Osteoblast (primary cell): ENCODE measurements at places on chromosomes 12 and 14. TPM values are rescaled to one million over a fixed set of nuclear protein-coding genes. Genes with fewer than 3 reads are reported as not detected.

Gene PTGER2
- 2.9 and 3.3 TPM in 2 replicates for total RNA-seq

Gene KLRG1
- under 0.01 and 0.29 TPM in 2 replicates for total RNA-seq

Gene OR6S1
- total RNA-seq, result not detected in 2 replicates

Gene C1S
- 443 and 478 TPM in 2 replicates for total RNA-seq

Gene KRT80
- total RNA-seq, result 0.59 and 0.72 TPM in 2 replicates

Gene LRP10
- 147 and 164 TPM in 2 replicates for total RNA-seq

Gene MMP17
- 10.5 and 11.2 TPM in 2 replicates for total RNA-seq

Gene GYS2
- total RNA-seq, result not detected in 2 replicates

Gene PLEKHD1
- total RNA-seq, result under 0.01 TPM in 2 replicates

Gene GLI1
- 0.29 and 0.36 TPM in 2 replicates for total RNA-seq

Gene KRT72
- total RNA-seq, result not detected in 2 replicates

Gene AQP6
- total RNA-seq, result not detected in 2 replicates

Gene REC8
- 3.3 and 3.5 TPM in 2 replicates for total RNA-seq

Gene B4GALNT3
- 0.29 and 0.36 TPM in 2 replicates for total RNA-seq

Gene MYH6
- total RNA-seq, result under 0.01 TPM in 1 of 2 replicates, not detected in the other

Gene FAM181A
- not detected in 2 replicates for total RNA-seq

Gene CD163
- under 0.01 TPM in 2 replicates for total RNA-seq

Gene FITM1
- 0.29 and 0.72 TPM in 2 replicates for total RNA-seq

Gene RASSF9
- total RNA-seq, result 5.8 and 6.8 TPM in 2 replicates

Gene IFNG-AS1
- under 0.01 and 0.29 TPM in 2 replicates for total RNA-seq

Gene LTB4R2
- total RNA-seq, result 4.7 and 5.1 TPM in 2 replicates

Gene SERPINA3
- total RNA-seq, result 2.7 and 5.1 TPM in 2 replicates

Gene CD163L1
- under 0.01 and 0.88 TPM in 2 replicates for total RNA-seq
